ENCODE measurements at places on chromosomes 7 and 10.

GRCh38 chr7:28774261-28774988 lies 183.7 kb downstream of the TRIL start:
- no peak for DNase-seq

- DNase-seq = peak; percentile 21
These were observed 13.9 kb downstream of the DNAJC1 start for GRCh38 chr10:21989453-21990154.

DNA sequence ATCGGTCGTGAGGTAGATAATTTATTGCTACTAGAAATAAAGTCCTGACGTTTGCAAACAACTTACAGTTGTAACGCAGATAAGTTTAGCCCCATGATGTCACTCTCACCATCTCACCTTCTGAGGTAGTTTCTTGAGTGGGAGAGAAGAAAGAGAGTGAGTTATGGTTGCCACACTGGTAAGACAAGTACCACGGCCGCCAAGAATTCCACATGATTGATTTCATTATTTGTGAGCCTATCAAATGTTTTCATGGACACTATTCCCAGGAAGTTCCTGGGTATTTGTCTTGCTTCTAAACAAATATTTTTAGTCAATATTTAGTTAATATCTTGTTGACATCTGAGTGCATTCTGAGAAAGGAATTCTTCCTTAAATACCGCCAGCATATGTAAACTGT lies 339.4 kb upstream of the KIAA1217 start:
- no peak for DNase-seq

DNA sequence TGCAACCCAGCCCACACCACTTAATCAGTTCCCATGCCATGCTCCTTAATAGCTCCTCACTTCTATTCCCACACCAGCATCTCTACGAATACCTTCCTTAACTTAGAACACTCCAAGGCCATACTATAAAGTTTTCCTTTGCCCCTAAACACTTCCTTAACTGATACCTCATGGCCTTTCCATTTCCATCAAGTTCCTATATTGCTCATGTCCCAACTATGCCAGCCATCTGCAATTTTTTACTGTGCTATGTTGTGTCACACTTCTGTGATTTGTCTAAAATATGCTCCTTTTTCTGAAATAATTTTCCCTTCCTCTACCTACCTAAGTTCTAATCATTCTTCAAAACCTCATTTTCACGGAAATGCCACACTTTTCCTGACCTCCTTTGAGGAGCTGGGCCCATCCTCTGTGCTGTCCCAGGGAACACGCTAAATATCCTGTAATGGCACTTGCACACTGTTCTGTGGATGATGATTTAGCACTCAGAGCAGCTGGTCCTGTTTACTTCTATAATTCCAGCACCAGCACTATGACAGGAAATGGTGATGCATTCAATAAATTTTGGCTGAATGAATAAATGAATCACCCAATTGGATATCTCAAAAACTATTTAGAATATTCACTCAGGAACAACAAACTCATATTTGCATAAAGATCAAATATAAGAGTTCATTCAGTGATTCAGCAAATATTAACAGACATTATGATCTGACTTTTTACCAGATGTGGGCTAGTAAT lies 266.5 kb upstream of the HGF start:
- no peak for DNase-seq

GRCh38 chr7:19024261-19024660 lies 93.2 kb downstream of the TWIST1 start:
- DNase-seq = no peak

GRCh38 chr10:27834476-27834875 lies 88.9 kb upstream of the MKX start:
- no peak for DNase-seq

DNA sequence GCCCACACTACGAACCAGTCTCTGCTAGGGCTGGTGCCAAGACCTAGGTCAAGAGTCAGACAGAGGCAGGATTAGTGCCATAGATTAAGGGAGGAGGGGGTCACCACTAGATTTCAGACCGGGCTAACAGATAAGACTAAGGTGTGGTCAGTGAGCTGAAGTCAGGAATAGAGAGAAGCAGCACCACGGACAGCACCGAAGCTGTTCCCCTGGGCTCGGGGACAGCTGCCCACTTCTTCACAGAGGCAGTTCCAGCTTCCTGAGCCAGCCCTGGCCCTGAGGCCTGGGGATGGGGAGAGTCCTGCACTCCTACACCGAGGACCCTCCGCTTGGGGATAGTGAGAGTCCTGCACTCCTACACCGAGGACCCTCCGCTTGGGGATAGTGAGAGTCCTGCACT lies 11.2 kb upstream of the JAKMIP3 start:
- DNase-seq = no peak

DNA sequence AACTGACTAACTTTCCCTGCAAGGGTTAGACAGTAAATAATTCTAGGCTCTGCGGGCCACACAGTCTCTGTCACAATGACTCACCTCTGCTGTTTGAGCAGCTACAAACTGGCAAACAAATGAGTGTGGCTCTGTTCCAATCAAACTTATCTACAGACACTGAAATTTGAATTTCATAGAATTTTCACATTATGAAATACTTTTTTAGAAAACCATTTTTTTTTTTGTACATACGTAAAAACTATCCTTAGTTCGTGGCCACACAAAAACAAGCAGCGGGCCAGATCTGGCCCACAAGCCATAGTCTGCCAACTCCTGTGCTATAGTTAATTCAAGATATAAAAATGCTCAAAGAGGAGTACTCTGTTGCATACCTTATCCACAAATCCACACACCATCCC lies 32.6 kb downstream of the PIP4K2A start:
- no peak for DNase-seq

DNA sequence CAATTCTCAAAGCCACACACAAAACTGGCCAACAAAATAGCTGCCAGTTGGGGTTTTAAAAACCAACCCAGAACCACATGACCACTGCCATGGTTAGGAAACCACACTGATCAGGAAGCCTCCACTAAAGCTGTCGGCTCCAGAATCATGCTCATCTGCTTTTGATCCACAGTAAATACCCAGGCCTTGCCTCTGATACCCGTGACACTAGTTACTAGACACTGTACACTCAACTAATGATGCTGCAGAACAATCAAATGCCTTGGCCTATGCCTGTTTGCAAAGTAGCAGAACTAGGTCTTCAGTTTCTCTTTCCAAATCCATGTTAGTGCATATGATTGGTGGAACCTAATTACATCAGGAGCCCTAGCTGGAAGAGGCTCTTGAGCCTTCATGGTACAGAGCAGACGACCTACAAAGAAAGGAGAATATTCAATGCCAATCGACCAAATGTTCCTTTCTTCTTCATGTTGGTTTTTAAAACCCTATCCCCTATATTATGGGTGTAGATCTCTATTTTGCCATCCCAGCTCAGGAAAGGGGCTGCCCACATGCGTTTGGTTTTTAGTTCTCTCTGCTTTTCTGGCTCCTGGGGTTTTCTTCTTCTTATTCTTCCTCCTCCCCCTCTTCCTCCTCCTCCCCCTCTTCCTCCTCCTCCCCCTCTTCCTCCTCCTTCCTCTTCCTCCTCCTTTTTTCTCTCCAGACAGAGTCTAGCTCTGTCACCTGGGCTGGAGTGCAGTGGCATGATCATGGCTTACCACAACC lies 76.6 kb downstream of the CNNM2 start:
- no peak for DNase-seq

- no peak for DNase-seq
These were observed 131.7 kb downstream of the SORCS1 start for GRCh38 chr10:107032700-107033401.

DNA sequence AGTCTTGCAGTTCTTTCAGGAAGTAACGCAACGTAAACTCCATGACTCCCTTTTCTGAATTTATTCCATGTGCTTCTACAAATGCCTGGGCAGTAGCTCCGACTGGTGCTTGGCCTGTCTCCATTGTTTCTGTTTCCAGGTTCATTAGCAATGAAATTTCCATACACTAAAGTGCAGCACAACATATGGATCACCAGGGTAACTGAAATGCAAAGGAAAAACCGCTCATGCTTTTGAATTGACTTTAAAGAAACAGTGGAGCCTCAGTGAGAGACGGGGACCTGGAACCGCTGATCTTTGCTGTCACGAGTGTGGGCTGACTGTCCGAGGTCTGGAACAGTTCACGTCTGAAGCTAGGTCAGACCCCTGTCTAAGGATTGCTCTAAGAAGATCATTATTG lies 126.5 kb upstream of the IGFBP3 start:
- DNase-seq = no peak

- DNase-seq = no peak
These were observed 293.3 kb downstream of the USP6NL start for GRCh38 chr10:11317936-11318670.

- no peak for DNase-seq
These were observed 16.9 kb upstream of the KNDC1 start for GRCh38 chr10:133143200-133143533.

GRCh38 chr10:21650353-21650752 lies 116.3 kb downstream of the MLLT10 start:
- no peak for DNase-seq

- no peak for DNase-seq
These were observed 496 bp downstream of the BRI3 start for GRCh38 chr7:98281757-98282606.

GRCh38 chr10:130748409-130749057 lies 563.0 kb downstream of the TCERG1L start:
- peak; percentile 3 for DNase-seq

GRCh38 chr10:14235566-14236195 lies 95.0 kb downstream of the FRMD4A start:
- DNase-seq = no peak

GRCh38 chr7:45888993-45889366 lies 692 bp downstream of the IGFBP1 start:
- DNase-seq = no peak

- no peak for DNase-seq
These were observed 11.0 kb upstream of the PCLO start for GRCh38 chr7:83173664-83174063.

DNA sequence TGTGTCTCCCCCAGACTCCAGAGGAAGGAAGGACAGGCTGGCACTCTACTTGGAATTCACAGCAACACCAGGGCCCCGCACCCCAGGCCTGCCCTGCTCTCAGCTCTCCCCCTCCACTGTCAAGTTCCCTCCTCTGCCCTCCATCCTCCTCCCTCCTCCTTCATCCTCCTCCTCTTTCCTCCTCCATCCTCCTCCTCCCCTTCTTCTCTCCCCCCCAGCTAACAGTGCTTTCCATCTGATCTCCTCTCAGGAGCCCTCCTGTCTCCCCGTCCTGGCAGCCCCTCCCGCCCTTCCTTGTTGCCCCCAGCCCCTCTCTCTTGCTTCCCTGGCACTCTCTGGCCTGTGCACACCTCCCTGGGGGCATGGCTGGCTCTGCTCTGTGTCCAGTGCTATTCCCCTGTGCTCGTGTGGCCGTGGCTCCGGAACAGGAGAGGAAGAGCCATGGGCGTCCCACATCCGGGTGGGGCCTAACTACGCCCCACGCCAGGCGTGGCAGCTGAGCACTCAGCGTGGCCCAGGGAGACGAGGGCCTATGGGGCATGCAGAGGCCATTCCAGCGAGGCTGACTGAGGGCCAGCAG lies 64.2 kb downstream of the PWWP2B start:
- DNase-seq = no peak

DNA sequence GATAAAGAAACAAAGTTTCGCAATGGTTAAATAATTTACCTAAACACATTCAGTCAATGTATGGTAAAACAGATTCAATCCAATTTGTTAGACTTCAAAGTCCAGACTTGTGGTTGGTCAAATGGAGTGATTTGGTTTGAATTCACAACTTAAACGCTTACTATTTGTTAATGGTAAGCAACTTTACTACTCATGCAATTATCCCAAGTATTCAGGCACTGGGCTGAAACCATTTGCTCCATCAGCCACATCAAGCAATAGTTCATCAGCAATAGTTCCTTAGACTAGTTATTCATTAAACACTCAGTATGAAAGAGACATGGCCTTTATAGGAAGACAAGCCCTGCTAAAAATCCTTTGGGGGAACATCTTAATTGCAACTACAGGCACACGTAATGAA lies 253.0 kb downstream of the AGMO start:
- DNase-seq = no peak

GRCh38 chr10:28385748-28386502 lies 83.1 kb upstream of the MPP7 start:
- no peak for DNase-seq

GRCh38 chr7:134856691-134857090 lies 77.3 kb downstream of the CALD1 start:
- DNase-seq = no peak

GRCh38 chr10:68231817-68232251 lies at the start of gene ATOH7:
Gene ATOH7, minus strand, starts transcription at chr10:68232113. Its CDS starts 436 bp downstream, at chr10:68231677.
- DNase-seq = peak; percentile 52

- DNase-seq = peak; percentile 39
These were observed 118.1 kb downstream of the MYOF start for GRCh38 chr10:93363891-93364648.

- DNase-seq = no peak
These were observed 86.3 kb downstream of the RAB11FIP2 start for GRCh38 chr10:117960345-117960935.

GRCh38 chr10:42960991-42961795 lies 115.7 kb upstream of the RET start:
- peak; percentile 2 for DNase-seq

All from head of caudate nucleus (tissue), 42 donors.